ENCODE measurements at places on chromosomes 12 and 14.

GRCh38 chr14:102999227-102999895 lies 58.0 kb downstream of the CDC42BPB start:
- DNase-seq, result no peak

DNA sequence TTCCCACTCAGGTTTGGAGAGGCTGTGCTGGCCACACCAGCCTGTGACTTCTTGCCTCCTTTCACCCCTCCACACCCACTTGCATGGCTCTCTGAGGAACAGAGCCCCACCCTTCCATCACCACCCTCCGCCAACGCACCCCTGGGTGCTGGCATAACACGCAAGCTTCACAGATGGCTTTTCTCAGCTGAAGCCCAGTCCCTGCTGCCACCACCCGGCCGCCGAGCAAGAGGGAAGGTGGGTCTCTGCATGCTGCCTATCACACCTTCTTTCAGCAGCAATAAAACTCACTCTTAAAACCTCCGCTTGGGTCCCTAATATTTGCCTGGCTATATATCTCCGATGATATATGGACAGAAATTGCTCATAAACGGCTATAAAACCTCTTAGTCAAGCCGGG lies 41.6 kb downstream of the SMUG1 start:
- DNase-seq, result no peak

GRCh38 chr14:93946104-93946503 lies 19.0 kb downstream of the FAM181A start:
- DNase-seq, result no peak

- DNase-seq, result no peak
Measured at GRCh38 chr14:36684946-36685345, 23.3 kb downstream of the PAX9 start.

- no peak for DNase-seq
Measured at GRCh38 chr12:68612202-68612601, 1.5 kb downstream of the RAP1B start.

DNA sequence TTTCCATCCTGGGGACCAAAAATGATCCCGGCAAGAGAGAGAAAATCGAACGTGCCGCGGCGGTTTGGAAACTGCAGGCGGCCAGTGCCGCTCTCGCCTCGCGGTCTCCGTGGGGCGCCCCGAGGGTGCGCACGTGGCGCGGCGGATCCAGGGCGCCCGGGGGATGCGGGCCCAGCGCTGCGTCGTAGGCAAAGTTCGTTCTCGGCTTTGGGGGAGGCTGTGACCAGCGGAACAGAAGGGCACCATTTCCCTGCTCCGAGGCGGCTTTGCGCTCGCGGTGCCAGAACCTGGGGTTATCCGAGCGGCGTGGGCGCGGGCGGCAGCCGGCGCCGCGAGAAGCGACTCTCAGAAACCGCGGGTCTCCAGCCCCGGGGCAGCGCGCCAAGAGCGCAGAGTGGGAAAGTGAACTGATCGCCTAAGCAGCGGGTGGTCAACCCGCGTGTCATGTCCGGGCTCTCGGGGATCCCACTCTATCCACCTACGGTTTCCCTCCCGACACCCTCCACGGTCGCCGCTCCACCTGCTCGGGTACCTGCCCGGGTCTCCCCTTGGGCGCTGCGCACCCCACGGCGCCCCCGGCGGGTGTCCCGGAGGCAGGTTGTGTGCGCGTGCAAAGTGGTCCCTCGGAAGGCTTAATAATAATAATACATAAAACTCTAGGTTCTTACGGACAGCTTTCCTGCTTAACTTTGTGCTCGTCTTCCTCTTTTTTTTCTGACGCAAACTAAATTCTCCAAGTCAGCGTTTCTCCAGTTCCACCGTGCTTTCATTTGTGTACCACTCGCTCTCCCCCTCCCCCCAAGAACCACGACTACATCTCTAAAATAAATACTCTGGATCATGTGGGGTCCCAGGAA lies 1.2 kb downstream of the ESRRB start:
- DNase-seq, result no peak

DNA sequence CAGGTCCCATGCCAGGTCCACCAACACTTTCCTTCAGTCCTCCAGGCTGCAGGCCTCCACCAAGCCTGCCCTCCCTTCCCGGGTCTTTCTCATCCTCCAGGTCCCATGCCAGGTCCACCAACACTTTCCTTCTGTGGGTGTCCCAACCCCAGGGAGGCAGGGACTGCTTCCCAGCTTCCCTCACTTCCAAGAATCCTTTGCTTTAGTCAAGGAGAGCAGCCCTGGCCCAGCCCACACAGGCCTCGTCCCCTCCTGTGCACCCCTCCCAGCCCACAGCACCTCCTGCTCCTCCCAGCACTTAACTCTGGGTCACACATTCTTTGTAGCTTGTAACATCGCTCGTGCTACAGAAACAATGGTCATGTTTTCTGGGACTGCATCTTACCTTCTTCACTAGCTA lies 72.9 kb downstream of the TESC start:
- no peak for DNase-seq

DNA sequence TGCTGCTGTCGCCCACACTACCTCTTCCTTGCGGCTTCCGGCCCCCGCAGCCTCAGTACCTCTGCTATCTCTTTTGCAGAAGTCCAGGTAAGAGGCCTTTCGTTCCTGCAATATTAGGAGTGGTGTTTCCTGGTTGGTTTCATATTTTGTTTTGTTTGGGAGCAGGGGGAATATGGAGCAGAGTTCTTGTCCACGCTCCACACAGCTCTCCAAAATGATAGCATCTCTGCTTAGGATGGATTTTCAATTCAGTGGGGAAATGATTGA lies 768 bp downstream of the OXA1L start:
- DNase-seq, result no peak

DNA sequence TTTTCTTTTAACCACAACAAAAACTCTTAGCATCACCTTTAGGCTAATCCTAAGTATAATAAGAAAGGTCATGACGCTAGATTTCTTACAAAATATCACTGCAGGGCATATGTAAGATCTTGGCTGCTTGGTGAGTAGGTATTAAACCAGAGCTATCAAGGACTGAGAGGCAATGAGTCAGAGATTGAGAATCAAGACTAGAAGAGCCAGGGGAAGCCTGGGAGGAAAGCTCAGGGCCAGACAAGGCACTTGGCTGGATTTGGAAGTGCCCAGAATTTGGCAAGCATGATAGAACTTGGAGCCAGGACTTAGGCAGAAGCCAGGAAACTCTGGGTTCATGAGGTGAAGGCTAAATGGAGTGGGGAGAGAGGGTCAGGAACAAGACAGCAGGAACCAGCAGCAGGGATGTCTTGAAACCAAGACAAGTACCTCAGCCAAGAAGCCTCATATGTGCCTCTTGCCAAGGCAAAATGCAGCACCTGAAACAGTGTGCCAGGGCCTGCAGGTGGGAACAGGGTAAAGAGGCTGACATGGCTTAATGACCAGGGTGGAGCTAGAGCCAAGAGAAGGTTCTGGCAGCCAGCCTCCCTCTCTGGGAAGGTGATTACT lies 49.9 kb downstream of the PTHLH start:
- DNase-seq, result no peak

DNA sequence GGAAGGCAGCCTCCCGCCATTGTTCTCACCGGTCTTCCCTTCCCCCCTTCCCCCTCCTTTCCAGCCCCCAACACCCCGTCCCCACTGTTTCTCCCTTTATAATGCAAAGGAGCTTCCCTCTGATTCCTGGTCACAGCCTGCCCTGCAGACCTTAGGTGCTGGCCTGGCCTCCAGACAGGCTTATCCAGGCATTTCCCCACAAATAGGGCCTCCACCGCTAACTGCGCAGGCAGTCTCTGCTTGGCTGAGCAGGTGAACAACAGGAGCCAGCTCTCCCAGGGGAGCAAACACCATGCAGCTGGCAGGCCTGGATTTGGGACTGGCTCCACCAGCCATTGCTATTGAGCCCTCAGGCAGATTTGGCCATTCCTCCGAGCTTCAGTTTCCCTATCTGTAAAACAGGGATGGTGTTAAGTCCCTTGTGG lies 46.0 kb downstream of the SMIM41 start:
- DNase-seq, result no peak

DNA sequence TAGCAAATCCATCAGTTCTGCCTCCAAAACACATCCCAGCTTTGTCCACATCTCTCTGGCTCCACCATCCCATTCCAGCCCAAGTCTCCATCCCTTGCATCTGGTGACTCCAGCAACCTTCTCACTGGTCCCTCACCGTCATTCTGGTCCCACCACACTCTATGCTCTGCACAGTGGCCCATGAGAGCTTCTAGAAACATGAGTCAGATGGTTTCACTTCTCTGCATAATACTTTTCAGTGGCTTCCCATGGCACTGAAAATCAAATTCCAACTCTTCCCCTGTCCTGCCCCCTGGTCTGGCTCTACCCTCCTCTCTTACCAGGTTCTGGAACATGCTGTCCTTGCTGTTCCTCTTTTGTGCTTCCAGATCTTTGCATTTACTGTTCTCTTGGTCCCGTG lies 17.2 kb upstream of the C12orf76 start:
- no peak for DNase-seq

DNA sequence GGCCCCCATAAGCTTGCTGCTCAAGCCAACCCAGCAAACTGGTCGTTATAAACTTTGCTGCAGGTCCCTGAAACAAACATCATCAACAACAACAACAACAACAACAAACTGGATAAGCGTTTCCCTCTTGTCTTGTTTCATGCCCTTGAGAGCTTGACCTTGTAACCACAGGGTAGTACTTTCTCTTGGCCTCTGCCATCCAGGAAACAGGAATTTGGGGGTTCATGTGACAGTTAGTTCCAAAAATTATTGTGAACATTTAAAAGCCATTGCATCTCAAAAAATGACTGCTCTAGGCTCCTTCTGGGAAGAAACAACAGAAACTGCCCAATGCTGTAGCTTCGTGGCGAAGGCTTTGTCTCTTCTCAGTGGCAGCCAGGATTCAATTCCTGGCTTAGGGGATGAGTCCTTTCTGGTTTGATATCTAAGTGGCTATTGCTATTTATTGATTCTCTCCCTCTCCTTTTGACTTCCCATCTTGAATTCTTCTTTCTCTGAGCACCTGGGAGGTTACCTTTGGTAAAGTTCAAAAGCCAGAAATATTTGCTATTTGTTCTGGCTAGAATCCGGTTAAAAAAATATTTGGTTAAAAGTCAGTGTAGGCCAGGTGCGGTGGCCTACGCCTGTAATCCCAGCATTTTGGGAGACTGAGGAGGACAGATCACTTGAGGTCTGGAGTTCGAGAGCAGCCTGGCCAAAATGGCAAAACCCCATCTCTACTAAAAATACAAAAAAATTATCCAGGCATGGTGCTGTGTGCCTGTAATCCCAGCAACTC lies 52.0 kb upstream of the CPM start:
- DNase-seq, result no peak

GRCh38 chr12:91173124-91173523 lies 9.5 kb downstream of the DCN start:
- DNase-seq, result no peak

DNA sequence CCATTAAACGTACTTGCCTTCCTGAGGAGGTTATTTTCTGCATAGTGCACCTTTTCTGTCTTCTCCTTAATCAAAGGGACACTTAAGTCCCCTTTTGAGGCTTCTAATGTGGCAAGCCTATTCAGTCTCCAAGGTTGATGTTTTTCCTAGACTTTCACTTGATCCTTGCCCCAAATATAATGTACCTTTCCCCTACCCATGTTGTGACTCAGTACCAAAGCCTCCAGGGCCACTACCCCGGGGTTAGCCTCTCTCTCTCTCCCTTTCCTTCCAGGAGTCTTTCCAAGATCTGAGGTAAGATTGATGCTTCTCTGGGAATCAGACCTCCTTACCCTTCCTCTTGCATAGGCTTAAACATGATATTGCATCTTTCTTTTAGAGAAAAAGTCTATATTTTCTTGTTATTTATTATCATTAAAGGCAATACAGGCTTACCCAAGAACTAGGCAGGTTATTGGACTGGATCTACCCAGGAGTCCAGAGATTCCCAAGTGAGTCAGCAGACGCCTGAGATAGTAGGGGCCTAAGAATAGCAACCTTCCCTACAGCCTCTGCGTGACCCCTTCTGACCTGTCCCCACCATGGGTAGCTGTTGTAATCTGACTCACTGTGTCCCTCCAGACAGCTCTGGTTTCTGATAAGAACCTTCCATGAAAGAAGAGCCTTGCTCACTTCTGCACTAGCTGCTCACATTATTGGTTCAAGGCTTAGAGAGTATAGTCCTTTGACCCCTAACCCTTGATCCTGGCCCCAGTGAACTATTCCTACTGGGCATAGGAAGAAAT lies 172.9 kb downstream of the ZFP36L1 start:
- DNase-seq, result no peak

DNA sequence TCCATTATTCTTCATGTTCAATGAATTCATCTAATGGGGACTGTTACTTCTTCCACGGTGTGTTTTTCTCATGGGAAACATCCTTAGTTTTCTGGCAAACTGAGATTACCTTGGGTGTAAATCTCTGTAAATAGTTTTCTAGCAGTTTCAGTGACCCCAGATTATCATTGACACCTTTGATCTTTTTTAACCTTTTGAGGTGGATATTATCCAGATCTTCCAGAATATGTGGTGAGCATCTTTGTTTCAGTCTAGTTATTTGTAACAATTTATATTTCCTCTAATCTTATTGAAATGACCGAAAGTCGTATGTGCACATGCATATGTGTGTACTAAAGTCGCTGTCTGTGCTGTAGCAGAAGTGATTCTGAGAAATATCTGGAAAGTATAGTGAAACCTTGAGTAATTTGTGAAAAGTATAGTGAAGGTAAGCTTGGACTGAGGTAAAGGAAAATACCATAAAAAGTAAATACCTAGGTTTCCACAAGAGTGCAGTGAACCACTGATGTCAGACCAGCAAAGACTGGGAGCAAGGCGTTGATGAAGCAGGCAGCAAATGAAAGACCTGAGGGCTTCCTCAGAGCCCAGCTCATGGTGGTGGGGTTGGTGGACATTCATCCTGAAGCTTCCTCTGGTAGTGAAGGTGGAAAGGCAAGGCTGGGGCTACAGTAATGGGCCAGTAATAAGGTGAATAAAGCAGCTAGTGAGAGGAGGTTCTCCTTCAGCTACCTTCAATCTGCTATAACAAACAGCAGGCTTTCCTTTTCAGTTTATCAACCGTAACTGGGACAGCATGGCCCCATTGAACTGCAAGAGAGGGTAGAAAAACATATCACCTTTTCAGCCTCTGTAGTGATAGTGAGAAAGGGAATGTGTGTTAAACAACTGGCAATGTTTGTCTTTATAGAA lies 480.2 kb upstream of the FBXO33 start:
- no peak for DNase-seq

- DNase-seq, result no peak
Measured at GRCh38 chr12:106493531-106493930, 89.3 kb upstream of the RFX4 start.

GRCh38 chr12:57460468-57460784 lies 841 bp downstream of the GLI1 start:
- no peak for DNase-seq

- DNase-seq, result no peak
Measured at GRCh38 chr12:77153706-77154105, 88.3 kb upstream of the E2F7 start.

- DNase-seq, result no peak
Measured at GRCh38 chr14:88553886-88554456, 836 bp downstream of the PTPN21 start.

DNA sequence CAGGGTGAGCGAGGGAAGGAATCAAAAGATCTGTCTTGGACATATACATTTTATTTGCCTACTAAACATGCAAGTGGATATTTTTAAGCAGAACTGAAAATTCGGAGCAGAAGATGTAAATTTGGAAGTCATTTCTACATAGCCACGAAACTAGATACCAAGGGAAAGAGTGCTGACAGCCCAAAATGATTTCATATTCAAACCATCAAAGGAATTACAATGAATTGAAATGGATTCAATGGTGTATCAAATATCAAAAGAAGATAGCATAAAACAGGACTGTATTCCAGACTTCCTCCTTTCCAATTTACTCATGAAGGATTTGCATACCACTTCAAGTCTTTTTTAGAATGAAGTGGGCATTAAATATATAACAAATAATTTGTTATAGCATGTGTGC lies 313.5 kb upstream of the KITLG start:
- DNase-seq, result no peak

Measured in activated naive CD4-positive, alpha-beta T cell (primary cell).